ENCODE measurements at places on chromosomes 1 and 21.

DNA sequence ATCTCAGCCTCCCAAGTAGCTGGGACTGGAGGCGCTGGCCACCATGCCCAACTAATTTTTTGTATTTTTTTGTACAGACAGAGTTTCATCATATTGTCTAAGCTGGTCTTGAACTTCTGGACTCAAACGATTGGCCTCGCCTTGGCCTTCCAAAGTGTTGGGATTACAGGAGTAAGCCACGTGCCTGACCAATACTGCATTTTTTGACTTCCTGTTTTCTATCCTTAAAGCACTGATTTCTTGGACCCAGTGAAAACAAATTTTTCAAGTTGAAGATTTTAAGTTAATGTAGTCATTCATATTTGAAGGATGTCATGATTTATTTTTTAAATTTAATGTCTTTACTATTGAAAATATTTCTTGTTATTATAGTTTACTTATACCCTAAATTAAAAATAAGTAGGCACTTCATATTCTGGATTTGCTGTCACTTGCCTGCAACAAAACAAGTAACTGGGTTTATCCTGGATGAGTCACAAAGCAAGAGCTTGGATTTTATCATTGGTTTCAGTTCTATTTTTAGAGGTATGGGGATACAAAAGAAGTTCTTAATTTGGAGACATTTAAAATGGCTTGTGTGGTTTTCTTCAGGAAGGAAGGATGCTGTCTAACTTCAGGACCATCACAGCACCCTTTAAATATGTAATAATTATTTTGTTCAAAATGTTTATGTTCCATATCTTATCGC, 2.2 kb upstream of the VPS45 start:
- DNase-seq: no peak

DNA sequence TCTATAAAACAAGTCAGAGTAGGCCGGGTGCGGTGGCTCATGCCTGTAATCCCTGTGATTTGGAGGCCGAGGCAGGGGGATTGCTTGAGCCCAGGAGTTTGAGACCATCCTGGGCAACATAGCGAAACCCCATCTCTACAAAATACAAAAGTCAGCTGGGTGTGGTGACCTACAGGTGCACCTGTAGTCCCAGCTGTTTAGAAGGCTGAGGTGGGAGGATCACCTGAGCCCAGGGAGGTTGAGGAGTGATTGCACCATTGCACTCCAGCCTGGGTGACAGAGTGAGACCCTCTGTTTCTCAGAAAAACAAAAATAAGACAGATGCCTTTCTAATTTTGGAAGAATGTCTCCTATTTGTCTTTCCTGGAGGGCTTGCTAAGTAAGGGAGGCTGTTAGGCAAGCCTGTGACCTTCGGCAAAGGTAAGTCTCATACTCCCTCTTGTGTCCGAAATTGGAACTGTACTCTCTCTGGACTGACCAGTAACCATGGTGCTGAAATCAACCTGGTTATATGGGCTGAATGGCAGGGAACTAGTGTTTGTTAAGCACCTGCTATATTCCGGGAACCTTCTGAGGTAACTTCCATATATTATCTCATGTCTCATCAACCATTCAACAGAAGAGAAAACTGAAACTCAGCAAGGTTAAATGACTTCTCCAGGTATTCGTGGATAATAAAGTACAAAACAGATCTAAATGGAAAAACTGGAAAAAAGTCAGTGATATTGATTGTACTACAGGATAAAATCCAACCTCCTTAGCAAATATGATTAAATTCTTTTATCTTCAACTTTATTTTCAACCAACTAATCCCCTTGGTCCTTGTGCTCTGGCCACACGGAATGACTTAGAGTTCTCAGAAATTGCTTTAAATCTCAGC, 11.8 kb upstream of the RAB3B start:
- DNase-seq: peak; percentile 86

GRCh38 chr1:67874501-67875111, 41.3 kb upstream of the GNG12 start:
- peak; percentile 9 for DNase-seq

- no peak for DNase-seq
Observed at GRCh38 chr1:204222764-204223055, 8.9 kb upstream of the GOLT1A start.

- no peak for DNase-seq
Observed at GRCh38 chr1:110626889-110627288, 20.7 kb upstream of the KCNA2 start.

- DNase-seq: no peak
Observed at GRCh38 chr1:94621802-94622201, 80.2 kb upstream of the F3 start.

DNA sequence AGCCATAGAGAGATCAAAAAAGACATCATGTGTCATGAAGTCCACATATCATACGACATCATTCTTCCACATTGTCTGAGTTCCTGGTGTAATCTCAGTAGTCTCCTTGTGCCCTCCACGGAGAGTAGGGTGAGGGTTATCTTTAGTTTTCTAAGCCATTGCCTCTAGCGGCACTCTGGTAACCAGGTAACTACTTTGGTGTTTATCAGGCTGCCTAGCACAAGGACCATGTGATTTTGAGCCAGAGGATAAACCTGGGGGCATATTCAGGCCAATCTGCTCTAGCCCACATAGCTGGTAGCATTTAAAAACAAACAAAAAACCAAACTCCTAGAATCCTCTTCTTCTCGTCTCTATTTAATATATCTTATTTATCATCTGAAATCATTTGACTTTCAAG, 147.4 kb downstream of the GDAP2 start:
- DNase-seq: peak; percentile 17

GRCh38 chr1:228900886-228901392, 165.7 kb downstream of the RHOU start:
- no peak for DNase-seq

- DNase-seq: no peak
Observed at GRCh38 chr1:109186733-109187086, 27.0 kb upstream of the SARS1 start.

DNA sequence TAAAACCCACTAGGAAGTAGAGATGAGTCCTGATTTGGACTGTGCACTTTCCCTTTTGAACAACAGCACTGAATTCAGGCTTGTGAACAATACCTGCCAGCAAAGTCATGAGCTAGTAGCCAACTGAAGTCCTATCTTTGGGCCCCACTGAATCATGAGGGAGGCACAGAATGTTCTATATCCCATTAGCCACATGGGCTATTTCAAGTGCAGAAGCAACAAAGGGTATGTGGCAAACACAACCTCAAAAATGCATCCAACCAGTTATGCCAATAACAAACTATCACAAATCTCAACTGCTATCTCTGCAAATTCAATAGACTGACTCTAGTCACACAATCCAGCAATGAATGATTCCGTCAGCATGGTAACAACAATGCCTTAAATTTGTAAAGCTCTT, 276.0 kb downstream of the MRPL39 start:
- no peak for DNase-seq

DNA sequence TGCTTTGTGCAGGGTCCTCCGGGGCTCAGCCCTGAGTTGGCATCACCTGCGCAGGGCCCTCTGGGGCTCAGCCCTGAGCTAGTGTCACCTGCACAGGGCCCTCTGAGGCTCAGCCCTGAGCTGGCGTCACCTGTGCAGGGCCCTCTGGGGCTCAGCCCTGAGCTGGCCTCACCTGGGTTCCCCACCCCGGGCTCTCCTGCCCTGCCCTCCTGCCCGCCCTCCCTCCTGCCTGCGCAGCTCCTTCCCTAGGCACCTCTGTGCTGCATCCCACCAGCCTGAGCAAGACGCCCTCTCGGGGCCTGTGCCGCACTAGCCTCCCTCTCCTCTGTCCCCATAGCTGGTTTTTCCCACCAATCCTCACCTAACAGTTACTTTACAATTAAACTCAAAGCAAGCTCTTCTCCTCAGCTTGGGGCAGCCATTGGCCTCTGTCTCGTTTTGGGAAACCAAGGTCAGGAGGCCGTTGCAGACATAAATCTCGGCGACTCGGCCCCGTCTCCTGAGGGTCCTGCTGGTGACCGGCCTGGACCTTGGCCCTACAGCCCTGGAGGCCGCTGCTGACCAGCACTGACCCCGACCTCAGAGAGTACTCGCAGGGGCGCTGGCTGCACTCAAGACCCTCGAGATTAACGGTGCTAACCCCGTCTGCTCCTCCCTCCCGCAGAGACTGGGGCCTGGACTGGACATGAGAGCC, 22.7 kb downstream of the COL6A1 start:
- no peak for DNase-seq

GRCh38 chr1:65717815-65718454, 74.8 kb upstream of the PDE4B start:
- peak; percentile 15 for DNase-seq

- DNase-seq: no peak
Observed at GRCh38 chr1:7769673-7770412, 1.3 kb upstream of the VAMP3 start.

DNA sequence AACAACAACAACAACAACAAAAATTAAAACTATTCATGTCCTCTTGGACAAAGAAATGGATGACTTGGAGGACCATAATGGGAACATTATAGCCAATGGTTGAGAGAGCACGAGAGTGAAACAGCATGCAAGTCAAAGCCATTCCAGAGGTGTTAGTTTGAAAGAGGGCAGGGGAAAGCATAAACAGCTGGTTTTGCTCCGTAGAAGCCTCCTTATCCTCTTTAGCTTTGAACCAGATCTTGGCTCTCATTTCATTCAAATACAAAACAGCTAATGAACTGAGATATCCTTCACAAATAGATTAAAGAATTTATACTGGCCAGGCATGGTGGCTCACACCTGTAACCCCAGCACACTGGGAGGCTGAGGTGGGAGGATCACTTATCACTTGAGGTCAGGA, 8.7 kb upstream of the SMG7 start:
- no peak for DNase-seq

DNA sequence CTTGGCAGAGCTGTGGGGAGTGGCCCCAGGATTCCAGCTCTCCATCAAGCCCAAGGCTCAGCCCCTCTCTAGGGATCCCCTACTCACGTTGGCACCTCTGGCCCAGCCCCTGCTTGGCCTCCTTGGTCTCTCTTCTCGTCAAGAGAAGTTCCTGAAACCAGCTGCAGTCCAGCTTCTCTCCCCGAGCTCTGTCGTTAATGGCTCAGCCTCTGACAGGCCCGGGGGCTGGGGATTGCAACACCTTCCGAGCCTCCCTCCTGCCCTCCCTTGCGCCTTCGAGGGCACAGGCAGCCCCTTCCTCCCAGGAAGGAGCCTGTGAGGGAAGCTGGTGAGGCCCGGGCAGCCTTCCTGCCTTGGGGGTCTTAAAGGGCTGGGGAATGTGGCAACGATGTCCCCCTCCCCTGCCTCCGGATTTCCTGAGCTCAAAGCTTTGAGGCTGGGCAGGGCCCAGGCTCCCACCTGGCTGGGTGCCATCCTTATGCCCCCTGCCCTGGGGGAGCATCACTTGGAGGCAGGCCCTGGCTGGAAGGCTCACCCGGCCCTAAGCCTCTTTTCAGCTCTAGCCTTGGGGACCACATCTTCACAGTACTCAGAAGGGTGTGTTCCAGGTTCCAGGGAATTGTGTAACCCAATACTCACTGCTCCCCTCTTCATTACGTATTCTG, at the start of gene CSF3R:
TSS of gene CSF3R (minus strand) at position 190 of the 665 bp plus-strand sequence. CDS start 3,417 bp downstream, outside the sequence.
- no peak for DNase-seq

- peak; percentile 25 for DNase-seq
Observed at GRCh38 chr1:24928689-24929397, 1.2 kb downstream of the RUNX3 start.

GRCh38 chr21:43354026-43354420, 72.9 kb downstream of the SIK1 start:
- DNase-seq: no peak

- no peak for DNase-seq
Observed at GRCh38 chr21:28309596-28309995, 683.1 kb downstream of the LTN1 start.

- DNase-seq: no peak
Observed at GRCh38 chr1:239483391-239483790, 97.0 kb downstream of the CHRM3 start.

- DNase-seq: no peak
Observed at GRCh38 chr1:153649137-153649862, 9.2 kb upstream of the SNAPIN start.

DNA sequence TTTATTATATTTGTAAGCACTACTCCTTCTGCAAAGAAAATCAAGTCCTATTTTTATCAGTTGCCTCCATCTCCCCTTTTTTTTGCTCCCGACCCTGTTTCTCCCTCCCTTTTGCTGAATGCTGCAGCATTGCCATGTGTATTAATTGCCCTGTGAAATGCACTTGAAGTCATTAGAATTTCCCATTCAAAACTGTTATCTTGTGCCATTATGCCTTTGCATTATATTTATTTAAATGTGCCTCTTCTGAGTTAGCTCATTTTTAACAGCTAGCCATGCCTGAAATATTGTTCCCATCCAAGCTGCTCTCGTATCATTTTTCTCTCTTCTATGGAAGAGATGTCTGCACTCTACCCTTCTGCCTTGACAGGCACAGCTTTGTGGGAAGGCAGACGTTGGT, 404.0 kb upstream of the PLXNA2 start:
- no peak for DNase-seq

- peak; percentile 15 for DNase-seq
Observed at GRCh38 chr1:180178511-180179161, 24.0 kb downstream of the QSOX1 start.

DNA sequence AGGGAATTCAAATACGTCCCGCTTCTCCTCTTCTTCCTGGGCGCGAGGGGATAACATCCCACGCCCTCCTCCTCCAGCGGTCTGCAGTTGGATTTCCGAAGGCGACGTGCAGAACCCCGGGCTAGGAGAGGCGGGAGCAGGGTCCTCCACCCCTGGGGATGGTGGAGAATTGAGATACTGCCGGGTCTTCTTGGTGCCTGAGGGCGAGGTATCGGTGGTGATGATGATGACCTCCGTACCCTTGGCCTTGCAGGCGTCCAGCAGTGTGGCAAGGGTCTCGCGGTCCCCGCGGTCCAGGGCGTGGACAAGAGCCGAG, 3.2 kb upstream of the LIX1L start:
- DNase-seq: no peak

- peak; percentile 91 for DNase-seq
Observed at GRCh38 chr1:99180915-99181314, 83.4 kb upstream of the PLPPR4 start.

GRCh38 chr1:23283667-23284602, 60.1 kb downstream of the HNRNPR start:
- DNase-seq: no peak

GRCh38 chr1:246383791-246384190, 123.3 kb downstream of the SMYD3 start:
- no peak for DNase-seq

DNA sequence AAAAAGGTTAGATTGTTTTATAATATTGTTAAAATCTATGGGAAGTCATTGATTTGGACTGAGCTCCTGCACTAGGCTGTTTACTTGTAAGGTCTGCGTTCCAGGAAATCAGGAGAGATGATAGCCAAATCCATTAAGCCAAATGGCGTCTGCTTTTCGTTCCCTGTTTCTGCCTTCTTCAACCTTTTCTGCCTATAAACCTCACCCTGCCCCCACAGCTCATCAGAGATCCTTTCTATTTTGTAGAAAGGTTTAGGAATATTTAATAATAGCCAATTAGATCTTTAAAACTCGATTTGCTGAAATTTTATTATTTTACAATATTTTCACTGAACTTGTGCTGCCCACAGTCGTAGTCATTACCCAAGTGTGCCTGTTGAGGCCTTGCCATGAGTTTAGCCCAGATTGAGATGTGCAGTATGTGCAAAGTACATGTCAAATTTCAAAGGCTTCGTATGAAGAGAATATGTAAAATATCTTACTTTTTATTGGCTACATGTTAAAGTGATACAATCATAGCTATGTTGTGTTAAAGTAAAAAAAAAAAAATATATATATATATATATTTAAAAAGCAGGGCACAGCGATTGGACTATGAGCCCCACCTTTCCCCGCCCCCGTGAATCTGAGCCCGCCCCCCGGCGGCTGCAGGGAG, 444 bp upstream of the IARS2 start:
- DNase-seq: no peak

Data from NCI-H524 (cell line).